ENCODE measurements at places on chromosomes 16 and 17.

DNA sequence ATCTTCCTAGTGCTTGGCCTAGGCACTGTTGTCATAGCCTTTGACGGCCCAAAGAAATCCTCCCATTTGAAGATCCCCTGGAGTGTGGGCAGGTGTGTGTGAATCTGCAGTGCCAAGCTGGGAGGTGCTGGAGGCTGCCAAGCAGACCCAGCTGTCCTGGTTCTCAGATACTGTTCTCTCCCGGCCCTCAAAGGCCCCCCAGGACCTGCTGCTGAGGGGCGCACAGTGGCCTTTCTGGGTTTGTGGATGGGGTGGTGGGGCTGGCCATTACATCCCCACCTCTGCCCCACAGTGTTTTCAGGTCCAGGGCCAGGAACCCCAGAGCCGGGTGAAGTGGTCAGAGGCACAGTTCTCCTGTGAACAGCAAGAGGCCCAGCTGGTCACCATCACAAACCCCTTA, 60.5 kb downstream of the MRC2 start:
- DNase-seq = no peak

- peak; percentile 6 for DNase-seq
Measured at GRCh38 chr17:37570527-37571093, 38.6 kb downstream of the SYNRG start.

DNA sequence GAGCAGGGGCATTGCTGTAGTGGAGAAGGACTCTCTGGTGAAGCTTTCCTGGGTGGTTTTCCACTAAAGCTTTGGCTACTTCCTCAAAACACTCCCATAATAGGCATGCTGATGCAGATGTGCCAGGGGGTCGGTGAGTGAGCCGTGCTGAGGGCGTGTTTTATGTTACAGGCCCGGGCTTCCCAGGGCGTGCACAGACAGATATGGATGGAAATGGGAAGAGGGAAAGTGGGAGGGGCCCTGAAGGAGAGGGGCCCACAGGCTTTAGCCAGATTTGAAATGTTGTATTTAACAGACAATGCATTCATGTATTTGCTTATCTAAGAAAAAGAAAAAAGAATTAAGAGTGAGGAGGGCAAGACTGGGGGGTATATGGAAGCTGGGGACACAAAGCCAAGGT, 56.3 kb downstream of the IL21R start:
- no peak for DNase-seq

GRCh38 chr16:84069540-84069939, 26.9 kb upstream of the SLC38A8 start:
- peak; percentile 42 for DNase-seq

All from globus pallidus (tissue), 1 donor.